ENCODE measurements at places on chromosomes 6 and 20.

DNA sequence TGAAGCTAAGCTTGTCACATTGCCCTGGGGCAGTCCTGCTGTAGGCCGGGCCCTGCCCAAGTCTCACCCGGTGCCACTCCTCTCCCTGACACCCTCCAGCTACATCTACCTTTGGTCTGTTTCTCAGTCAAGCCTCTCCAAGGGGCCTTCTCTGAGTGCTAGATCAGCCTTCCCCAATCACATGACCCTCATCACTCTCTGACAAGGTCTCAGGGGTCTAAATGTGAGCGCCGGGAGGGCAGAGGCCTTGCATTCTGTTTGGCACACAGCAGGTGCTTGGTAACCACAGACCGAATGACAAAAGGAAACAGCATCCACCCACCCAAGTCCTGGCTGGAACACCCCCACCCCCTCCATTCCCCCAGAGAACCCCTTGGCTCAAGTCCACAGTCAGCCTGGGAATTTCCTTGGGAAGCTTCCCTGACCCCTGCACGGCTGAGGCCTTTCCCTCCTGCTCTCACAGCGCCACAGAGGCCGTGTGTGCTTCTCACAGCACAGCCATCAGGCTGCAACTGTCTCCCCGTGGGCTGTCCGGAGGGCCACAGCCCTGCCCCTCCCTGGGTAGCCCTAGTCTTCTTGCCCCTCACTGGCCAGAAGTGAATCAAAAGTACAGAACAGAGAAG lies 32.9 kb downstream of the PKIG start:
- DNase-seq: no peak

DNA sequence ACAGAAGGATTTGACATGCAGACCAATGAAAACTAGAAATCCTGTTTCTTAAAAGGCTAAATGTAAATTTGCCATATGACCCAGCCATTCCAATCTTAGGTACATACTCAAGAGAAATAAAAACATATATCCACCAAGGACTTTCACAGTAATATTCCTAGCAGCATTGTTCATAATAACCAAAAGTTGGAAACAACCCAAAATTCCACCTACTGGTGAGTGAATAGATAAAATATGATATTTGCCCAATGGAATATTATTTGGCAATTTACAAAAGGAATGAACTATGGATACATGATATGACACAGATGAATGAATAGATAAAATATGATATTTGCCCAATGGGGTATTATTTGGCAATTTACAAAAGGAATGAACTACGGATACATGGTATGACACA lies 22.7 kb downstream of the MTCL3 start:
- no peak for DNase-seq

DNA sequence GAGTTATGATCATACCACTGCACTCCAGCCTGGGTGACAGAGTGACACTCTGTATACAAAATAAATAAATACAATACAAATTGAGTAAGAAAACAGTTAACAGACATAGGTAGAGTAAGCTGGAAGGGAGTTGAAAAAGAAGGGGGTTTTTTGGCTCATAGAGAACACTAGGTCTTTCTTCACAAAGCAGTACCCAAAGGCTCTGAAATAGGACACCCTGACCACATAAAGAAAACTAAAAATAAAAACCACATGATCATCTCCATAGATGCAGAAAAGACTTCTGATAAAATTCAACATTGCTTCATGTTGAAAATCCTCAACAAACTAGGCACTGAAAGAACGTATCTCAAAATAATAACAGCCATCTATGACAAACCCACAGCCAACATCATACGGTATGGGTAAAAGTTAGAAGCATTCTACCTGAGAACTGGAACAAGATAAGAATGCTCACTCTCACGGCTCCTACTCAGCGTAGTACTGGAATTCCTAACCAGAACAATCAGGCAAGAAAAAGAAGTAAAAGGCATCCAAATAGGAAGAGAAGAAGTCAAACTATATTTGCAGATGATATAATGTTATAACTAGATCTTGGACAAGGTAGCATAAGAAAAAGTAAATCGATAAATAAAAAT lies 48.6 kb downstream of the TOMM6 start:
- DNase-seq: no peak

DNA sequence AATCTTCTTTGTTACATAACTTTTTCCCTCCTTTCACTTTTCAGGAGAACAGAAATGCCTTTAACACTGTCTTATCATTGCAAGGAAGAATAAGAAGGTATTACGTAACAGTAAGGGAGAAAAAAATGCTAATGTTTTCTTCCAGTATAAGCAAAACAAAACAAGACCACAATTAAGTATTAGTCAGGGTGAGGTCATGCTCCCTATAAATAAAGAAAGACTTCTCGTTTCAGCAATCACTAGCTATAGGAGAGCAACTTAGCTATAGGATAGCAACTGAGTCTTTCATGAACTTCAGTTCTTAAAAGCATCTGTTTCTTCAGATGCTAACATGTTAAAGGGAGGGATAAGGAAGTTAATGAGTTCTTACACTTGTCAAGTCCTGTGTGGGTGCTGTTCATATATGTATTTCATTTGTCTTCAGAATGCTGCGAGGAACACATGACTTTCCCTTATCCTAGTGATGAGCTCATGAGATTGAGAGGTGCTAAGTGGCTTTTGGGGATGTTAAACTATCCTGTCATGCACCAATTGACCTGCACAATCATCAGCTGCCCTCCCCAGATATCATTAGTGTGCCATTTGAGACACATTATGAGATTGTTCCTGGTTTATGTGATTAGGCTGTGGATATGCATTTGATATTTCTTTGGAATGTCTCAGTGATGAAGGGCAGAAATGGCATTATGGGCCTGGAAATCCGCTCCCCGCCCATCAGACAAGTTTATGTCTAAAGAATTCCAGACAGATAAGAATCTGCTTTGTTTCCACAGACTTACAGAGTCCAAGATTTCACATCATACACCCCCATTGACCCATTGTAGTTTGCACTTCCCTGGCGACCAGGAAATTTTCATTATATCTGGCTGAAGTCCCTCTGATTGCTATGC lies 37.5 kb downstream of the LAMA4 start:
- DNase-seq: no peak

GRCh38 chr6:125114248-125114858 lies 39.2 kb upstream of the TPD52L1 start:
- no peak for DNase-seq

- no peak for DNase-seq
These were observed 254.4 kb upstream of the KCNQ5 start for GRCh38 chr6:72367439-72367838.

DNA sequence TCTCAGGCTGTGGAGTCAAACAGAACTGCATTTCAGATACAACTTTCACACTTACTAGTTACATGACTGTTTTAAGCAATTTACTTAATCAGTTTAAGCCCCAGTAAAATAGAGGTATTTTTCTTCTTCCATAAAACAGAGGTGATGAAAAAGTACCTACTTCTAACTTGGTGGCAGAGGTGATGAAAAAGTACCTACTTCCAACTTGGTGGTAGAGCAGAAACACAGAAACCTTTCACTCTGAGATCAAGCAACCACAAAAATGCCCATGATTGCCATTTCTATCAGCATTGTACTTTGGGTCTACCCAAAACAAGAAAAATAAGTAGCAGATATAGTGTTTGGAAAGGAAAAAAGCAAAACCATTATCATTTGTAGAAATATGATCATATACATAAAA lies 148.7 kb downstream of the OPRM1 start:
- DNase-seq: no peak

GRCh38 chr6:160791981-160792418 lies 90.0 kb downstream of the PLG start:
- DNase-seq: no peak

- DNase-seq: no peak
These were observed 77.4 kb upstream of the F13A1 start for GRCh38 chr6:6397842-6398241.

DNA sequence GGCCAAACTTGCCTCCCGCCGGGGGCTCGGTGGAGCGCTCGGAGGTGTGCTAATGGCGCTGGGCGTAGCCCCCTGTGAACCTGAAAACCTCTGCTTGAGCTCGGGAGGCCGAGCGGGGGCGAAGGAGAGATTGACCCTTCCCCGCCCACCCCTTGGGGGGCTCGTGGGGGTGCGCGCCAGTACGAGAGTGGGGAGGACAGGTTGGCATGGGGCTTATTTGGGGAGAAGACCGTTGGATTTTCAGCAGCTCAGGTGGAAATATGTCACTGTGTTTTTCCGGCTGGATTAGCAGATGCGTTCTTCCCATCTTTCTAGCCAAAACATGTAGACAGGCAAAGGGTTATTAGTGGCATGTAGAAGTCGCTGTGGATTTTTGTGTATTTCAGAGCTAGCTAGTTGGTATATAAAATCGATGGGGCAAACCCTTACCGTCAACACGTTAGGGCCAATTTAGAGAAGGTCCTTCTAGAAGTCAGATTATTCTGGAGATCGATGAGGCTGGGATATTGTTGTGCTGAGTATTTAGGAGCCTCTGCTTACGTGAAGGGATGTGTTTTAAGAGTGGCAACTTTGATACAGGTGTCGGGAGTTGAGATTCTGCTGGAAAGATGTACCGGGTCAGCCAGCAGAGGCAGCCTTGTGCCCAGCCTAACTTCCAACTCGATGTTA lies 525 bp downstream of the NCOA7 start:
- peak; percentile 28 for DNase-seq

DNA sequence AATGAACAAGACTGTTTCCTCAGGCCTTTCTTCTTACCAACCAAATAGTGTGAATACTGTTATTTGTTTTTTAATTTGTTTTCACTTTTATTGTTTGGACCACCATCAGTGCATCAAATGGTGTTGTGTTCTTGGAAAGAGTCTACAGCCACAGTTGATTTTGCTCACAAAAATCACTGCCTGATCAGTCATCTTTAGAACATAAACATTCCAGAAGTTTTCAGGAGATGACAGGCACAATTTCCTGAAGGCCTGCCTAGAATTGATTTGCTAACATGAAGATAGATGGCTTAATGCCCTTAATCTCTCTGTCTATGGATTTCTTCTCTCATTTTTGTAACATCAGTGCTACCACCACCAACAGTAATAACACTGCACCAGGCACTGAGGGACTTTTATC lies 13.5 kb downstream of the IL22RA2 start:
- DNase-seq: no peak

DNA sequence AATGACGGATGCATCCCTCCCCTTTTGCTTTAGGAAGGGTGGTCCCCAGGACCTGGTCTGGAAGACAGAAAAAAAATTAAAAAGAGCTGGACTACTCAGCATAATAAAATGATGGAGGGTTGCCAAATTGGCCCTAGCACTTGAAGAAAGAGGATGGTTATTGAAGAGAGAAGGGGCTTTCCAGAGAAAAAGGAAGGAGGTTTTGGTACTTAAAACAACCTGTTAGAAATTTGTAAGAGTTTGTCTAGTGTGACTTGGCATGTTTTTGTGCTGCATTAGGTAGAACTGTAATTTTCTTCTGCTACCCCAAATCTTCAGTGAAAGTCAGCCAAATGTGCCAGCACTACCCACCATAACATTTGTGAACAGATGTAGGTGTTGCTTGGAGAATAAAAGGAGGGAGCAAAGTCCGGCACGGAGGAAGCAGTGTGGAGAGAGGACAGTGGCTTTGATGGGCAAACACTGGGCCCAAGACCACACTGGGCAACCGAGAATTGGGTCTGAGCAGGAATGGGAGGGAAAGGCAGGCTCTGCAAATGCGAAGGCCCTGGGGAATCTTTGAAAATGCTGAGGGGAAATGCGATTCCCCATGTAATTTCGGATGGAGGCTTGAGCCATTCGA lies 160.9 kb downstream of the QRSL1 start:
- no peak for DNase-seq

DNA sequence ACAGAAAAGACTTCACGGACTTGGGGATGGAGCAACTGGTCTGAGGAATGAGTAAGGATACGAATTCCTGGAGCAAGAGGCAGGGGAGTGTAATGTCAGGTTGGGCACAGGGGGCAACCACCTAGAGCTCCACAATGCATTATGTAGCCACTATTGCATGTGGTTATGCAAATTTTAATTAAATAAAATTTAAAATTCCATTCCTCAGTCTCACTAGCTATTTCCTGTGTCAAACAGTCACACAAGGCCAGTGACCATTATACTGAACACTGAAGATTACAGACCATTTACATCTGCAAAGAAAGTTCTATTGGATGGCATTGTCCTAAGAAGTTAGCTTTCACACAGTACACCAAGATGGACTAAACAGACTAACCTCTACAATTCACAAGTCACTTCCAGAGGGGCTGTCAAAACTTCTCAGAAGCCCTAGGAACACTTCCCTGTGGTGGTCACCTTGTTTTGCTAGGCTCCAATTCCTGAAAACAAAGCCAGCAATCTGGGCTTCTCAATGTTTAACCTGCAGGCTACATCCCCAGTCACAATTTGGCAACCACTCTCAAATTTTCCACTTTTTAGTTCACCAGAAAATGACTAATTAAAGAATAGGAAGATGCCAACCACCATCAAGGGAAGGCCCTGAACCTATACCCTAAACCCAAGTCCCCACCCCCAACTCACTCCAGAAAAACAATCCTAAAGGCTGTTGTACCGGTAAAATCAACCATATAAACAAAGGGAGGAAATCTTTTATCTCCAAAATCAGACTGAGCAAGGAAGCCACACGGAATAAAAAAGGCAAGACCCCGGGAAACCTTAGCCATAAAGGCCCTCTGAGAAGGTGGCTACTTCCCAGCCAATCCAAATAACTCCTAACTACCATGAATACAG lies 34.2 kb upstream of the C20orf203 start:
- no peak for DNase-seq

- DNase-seq: no peak
These were observed 157.7 kb upstream of the AKAP12 start for GRCh38 chr6:151082079-151082478.

DNA sequence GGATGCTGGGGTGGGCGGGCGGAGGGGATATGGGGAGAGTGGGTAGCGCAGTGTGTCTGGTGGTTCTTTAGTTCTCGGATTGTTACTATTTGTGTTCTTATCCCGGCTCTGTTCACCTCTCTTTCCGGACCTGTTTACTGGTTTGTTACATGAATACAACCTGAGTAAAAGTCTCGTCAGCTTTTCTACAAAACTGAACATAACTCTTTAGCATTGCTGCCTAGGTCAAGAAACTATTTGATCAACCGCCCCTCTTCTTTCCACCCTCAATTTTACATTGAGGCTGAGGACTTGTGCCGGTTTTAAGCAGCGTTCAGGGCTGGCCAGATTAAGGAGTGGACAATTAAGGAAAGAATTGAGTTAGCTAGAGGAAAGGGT lies 625 bp downstream of the ABT1 start:
- no peak for DNase-seq

DNA sequence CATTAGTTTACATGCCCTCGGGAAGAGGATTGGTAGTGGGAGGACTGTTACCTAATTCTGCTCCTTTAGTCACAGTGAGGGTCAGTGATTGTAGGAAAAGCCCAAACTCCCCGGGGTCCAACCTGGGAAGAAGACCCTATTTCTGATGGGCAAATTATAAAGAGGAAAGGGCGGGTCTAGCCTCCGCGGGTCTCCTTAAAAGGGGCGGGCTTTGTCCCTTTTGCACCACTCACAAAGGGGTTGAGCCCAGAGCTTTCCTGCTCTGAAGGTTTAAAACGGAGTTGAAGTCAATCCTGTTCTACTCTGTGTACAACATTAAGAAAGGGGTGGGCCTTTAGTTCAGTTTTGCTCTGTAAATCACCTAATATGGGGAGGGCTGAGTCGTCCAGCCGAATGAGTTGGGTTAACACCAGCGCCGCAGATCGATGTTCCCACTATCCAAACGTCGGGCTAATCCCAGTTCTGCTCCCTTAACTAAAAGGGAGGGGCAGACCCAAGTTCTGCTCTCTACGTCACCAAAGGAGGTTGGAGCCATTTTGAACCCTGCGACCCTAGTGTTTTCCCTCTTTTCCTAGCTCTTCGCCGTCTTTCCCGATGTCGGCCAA lies 920 bp upstream of the RNF5 start:
- DNase-seq: no peak

Measured in activated T-helper 9 cell treated with anti-CD3 and anti-CD28 coated beads, Interleukin-2, amount 50 U/mL, for 16 hours (primary cell).